ENCODE measurements at places on chromosomes 4 and X.
A peak's percentile ranks its signal among the peaks of the same experiment; 100 is the strongest.

DNA sequence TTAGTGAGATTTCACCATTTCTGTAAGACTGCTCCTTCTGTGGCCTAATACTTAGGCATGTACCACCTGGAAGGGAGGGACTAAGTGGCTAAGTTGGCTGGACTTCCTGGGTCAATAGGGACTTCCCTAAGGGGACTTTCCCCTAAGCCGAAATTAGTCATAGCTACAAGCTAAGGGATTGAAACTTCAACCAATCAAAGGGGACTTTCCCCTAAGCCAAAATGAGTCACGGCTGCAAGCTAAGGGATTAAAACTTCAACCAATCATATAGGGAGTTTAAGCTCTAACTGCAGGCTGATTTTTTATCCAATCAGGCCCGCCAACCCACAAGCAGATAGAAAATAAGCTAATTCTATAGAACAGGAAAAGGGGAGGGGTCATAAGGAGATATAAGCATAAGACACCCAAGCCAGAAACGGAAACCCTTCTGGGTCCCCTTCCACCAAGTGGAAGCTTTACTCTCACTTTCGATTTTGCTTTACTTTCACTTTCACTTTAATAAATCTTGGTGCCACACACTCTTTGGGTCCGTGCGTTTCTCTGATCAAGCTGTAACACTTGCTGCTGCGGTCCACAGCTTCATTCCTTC lies 382.8 kb downstream of the KLHL4 start:
- DNase-seq, result no peak

DNA sequence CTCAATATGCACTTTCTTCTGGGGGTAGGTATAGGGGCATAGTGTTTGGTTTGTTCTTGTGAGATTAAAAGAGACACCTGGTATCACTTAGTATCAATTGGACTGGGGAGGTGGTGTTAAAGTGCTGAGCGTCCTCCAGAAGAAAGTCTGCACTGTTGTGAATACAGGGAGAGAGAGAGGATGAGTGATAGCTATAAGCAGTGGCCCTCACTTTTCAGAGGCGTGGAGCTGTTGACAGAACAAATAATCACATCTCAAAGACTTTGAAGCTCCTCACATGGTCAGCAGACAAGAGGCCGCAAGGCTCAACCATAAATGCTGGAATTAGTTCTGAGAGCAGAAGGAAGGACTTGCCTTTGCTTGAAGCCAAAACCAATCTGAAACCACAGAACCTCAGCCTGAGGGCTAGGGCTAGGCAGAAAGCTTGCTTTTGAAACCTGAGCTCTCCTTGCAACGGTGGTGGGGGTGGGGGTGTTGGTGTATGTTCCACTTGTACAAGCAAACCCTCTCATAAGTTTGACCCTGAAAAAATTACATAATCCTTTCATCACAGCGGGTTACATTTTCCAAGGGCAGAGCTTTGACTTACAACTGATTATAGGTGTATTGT lies 123.2 kb upstream of the SCML1 start:
- DNase-seq, result no peak

- no peak for DNase-seq
These were observed 284.7 kb upstream of the FTHL17 start for GRCh38 chrX:31356275-31357212.

- DNase-seq, result no peak
These were observed 835 bp upstream of the NFKB1 start for GRCh38 chr4:102500352-102500695.

GRCh38 chr4:120771907-120772306 lies 150.6 kb downstream of the PRDM5 start:
- DNase-seq, result no peak

DNA sequence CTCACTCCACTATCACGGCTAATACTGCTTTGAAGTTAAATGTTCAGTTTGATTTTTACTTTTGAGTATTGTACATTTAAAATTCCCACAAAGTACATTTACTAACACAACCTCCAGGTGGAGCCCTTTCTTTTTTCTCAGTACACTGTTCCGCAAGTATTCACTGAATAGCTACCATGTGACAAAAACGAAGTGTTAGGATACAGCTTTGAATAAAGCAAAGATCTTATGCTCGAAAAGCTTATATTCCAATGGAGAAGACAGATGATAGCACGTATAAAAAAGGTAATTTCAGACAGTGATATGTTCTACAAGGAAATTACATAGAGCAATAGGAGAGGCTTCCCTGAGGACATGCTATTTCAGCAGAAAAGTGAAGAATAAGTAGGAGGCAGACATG lies 60.7 kb upstream of the ABCG2 start:
- DNase-seq, result no peak

DNA sequence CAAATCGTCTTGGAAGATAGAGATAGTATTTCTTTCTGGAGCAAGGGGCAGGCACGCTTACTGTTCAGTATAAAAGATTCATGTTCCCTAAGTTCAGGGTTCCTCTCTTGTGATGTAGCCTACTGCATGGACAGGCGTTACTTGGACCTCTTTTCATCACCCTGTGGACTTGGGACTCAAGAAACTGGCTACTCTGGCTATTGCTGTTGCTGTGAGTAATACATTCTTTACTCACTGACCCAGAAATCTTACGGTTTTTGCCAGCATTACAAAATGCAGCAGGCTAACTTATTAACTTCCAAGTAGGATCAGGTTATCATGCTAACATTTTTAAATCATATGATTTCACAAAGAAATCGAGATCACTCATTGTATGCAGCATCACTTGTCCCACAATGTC lies 12.8 kb upstream of the GUCY1B1 start:
- DNase-seq, result no peak

GRCh38 chr4:77095101-77095821 lies 19.5 kb upstream of the CCNI start:
- peak; percentile 70 for DNase-seq

All from nephron progenitor cell (in vitro differentiated cells).